KBM-7 (cell line): ENCODE measurements at places on chromosomes 5 and 9.

DNA sequence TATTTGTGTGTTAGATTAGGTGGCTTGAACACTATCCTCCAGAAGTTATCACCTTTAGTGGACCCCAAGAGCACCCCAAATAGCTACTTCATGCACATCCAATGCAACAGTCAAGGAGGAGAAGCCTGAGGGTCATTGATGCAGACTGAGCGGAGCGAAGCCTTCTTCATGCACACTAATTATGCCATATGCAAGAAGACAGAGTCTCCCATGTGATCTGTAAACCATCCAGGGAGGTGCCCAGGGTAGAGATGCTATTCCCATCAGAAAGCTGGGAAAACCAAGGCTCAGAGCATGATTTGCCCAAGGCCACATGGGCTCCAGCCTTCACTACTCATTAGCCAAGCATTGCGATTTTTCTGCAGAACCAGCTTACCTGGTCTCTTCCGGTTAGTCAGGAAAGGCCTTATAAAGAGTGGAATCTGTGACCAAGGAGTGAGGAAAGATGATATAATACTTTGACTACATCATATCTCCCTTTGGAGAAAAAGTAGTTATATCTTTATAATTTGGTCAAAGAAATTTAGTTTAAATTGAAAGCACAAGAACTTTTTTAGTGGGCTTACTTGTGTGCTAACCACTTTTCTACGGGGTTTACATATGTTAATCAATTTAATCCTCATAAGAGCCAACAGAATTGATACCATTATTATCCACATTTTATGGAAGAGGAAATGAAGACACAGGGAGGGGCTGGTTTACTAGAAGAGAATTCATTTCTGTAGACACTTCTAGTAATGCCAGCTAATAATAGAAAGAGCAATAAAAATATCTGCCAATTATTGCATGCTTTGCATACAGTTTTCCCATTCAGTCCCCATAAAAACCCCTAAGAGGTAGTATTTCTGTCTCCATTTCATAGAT lies 220.0 kb downstream of the ESM1 start:
- DNase-seq = no peak

GRCh38 chr5:93071710-93072109 lies 509.3 kb downstream of the NR2F1-AS1 start:
- DNase-seq = no peak

DNA sequence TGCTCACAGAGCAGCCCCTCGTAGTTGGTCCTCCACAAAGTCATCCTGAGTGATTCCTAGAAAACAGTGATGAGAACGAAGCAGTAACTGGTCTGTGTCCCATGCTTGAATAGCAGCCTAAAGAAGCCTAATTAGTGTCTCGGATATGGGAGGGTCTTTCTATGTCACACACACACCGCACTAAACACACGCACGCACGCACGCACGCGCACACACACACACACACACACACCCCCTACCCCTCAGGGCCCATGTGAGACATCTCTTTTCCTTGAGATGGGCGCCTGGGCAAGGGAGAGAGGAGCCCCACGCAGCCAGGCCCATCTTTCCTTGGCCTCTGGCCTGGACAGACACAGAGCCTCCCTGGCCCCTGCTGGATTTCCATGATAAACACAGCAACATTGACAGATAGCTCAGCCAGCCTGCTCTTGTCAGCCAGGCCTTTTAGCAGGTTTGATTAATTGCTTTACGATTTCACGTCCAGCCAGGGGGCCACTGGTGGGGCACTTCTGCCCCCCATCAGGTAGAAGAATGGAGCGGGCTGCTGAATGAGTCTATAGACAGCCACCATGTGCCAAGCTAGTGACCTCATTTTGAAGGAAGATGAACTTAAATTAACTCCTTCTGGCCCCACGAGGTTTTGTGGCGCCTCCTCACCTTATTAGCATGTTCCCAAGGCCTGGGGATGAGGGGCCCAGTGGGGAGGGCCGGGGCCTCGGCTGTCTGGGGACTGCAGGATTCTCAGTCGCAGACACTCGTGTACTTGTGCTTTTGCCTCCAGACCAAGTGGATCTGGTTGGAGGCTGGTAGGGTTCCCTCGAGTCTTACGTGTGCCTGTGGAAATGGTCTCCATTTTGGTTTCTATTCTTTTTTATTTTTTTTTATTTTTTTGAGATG lies 36.2 kb upstream of the PRDM12 start:
- no peak for DNase-seq

DNA sequence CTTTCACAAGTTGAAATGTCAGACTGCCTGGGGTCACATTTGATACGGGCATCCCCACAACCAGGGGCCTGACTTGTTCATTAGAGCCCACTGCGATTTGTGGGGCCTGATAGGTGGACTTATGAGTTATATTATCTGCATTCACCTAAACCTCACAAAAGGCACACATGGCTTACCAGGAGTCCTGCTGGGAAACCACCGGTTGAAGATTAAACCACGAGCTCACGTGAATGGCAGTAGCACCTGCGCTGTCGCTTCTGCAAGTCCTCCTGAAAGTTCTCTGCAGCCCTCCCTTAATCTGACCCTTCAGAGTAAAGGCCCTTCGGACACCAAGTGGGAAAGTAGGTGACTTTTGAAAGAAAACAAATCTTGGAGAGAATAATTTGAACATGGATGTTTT lies 68.9 kb downstream of the PPIC start:
- DNase-seq = no peak

DNA sequence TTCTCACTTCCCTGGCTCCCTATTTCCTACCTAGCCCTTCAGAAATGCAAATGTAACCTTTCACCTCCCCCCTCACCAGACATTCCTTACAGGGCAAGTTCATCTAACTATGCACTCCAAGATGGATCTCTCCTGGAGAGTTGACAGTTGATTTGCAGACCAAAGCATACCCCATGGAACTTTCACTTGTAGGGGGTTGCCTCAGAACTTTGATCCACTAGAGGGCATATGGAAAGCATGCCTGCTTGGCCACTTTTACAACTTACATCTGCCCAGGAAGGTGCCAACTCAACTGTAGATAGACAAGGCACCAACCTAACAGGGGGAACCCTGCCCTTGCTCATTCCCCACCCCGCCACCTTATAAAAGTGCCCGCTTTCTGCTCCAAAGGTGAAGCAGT lies 187.8 kb downstream of the NXNL2 start:
- DNase-seq = peak; percentile 9

GRCh38 chr9:10055886-10056395 lies 556.9 kb downstream of the PTPRD start:
- no peak for DNase-seq

DNA sequence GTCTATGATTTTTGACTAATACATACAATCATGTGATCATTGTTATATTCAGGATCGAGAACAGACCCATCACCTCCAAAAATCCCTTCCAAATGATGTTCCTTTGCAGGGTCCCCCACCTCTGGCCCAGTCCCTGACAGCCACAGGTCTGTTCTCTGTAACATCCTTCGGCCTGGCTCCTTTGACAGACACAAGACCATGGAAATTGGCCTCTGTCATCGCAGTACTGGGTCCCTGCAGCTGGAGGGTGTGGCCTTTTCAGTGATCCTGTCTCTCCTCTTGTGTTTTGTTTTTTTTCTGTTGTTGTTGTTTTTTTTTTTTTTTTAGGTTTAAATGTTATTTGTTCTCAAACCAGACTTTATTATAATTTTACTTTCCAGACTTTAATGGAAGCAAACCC lies 27.4 kb upstream of the ANKRD33B start:
- DNase-seq = no peak

GRCh38 chr9:131657456-131657855 lies 82.4 kb downstream of the RAPGEF1 start:
- DNase-seq = no peak

DNA sequence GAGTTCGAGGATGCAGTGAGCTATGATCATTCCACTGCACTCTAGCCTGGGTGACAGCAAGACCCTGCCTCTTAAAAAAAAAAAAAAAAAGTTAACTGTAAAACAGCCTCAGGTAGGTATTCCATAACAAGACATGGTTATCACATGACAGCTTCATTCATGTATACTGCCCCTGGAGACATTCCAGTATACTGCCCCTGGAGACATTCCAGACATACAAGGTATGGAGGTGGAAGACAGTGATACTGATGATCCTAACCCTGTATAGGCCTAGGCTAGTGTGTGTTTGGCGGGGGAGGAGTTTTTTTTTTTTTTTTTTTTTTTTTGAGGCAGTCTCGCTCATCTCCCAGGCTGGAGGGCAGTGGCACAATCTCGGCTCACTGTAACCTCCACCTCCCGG lies 105.5 kb downstream of the RICTOR start:
- no peak for DNase-seq

GRCh38 chr5:180046656-180047055 lies 24.9 kb downstream of the RNF130 start:
- no peak for DNase-seq

DNA sequence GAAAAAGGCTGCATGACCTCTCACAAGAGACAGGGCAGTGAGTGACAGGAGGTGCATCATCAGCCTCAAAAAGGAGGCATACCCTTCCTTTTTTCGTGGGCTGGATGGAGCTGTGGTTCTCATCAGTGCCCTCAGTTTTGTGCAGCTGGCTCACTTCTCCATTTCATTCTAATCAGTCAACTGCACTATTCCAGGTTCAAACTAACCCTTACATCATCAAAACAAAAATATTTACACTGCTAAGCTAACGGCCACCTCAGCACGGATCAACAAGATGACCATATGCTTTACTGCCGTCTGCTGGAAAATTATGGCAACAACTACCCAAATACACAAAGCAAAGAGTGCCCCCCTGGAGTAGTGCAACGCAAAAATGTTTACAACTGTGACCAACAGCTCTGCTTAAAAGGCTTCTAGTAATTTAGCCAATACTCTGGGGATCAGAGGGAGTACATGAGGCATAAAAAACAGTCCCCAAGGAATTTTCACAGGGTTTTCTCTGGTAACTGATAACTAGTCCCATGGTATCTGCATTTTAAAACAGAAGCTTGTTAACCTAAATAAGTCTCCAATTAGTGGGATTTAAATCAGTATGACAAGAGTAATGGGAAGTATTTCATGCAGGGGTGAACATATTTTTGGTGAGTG lies 10.8 kb downstream of the KCNV2 start:
- DNase-seq = peak; percentile 77

DNA sequence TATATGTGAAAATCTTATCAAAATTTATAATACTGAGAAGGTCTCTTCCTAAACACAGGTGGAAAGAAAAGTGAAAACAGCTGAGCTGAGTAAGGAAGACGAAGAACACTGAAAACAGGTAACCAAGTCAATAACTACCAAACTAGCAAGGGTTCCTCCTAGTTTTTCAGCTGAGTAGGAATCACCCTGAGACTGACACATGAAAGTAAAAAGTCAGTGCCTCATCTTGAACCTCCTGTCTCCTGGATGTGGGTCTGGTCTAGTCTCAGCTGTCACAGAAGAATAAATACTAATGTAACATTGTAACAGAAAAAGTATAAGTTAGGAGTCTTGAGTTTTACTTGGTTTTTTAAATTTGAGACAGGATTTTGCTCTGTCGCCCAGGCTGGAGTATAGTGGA lies 121.0 kb downstream of the MEF2C start:
- DNase-seq = no peak

DNA sequence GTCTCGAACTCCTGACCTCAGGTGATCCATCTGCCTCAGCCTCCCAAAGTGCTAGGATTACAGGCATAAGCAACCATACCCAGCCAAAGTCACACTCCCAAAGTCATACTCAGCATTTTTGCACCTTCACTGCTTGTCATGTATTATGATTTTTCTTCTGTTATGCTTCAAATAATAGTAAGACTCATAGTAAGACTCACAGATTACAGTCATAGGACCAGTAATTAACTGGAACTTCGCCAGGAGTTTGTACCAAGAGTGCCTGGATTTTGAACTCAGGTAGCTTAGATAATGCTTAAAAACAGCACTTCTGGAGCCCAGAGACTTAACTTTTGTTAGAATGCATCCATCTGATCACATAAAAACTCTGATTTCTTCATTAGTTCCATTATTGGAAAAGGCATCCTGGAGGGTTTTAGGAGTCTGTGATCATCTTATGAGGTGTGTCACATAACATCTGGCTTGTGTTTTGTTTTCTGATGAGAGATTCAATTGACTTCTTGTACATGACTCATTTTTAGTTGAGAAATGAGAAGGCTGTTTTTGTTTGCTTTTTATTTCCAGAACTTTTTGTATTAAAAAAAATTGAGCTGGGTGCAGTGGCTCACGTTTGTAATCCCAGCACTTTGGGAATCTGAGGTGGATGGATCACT lies 131.5 kb downstream of the ADAMTS19 start:
- DNase-seq = no peak

DNA sequence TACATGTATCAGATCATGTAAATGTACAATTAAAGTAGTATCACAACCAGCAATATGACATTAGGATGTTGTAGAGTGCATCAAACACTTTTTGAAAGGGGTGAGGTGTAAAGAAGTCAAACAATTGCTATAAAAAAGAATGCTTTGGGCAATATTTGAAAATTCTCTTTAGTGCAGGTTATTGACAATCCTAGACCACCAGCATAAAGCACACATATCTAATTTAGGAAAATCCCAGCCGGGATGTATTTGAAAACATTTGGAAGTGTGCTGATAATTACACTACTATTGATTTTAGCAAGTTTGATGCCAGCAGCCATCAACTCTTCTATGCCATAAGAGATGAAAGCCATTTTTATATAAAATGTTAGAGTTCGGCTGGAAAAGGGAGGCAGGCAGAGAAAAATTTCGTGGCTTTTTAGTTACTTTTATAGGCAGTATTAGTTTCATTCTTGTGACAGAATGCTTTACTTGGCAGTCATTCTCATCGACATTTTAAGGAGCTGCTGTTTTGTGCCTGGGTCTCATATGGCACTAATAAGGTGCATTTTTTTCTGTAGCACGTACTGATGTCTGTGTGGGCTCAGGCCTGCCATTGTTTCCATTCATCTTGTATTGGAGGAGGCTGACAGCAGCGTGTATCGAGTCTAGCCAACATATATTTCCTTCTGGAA lies 285.7 kb downstream of the AOPEP start:
- DNase-seq = no peak

DNA sequence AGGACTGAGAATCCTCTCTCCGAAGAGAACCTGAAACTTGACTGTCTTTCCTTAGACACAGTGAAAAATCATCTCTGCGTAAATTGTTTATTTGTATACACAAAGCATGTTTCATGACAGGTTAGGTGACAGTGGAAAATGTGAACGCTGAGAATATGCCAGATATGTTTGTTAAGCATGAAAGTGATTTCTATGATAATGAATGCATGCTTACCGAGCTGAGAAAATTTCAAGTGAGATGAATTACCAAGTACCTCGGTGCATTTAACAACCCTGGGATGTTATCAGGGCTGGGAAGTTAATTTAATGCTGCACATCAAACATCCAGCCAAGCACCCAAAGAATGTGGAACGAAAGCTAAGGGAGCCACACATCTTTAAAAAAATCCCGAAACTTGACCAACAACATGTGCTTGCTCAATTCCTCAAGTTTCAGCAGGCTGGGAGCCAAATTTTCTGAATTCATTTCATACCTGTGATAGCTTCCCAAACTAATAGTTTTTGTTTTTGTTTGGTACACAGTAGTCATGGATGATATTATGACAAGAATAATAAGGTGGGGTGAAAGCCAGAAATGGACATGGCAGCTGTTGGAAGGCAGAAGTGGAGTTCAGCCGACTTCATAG lies 336.9 kb downstream of the ARHGEF28 start:
- DNase-seq = no peak

DNA sequence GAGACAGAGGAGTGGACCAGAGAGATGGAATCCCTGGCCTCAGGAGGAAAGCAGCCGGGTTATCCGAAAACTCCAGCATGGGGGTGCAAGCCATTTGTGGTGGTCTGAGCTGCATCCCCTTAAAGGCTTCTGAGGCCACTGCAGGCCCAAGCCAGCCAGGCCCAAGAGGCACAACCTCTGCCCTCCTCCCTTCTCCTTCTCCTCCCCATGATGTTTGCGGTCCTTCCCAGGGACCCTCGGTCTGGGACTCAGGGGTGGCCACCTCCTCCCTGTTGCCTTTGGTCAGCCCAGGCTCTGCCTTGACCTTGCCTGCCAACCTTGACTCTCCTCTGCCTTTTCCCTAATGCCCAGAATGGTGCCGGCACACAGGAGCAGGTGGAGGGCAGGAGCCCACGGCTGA lies 4.6 kb downstream of the NCS1 start:
- no peak for DNase-seq
